Calu3 (cell line): ENCODE measurements at places on chromosomes 12 and 14.

- no peak overlapping the region for H3K27ac ChIP-seq
- DNase-seq: no peak
- no peak overlapping the region for H3K4me3 ChIP-seq
- H3K36me3 ChIP-seq: no peaks in the 10 kb centered on the region
- H3K27me3 ChIP-seq: no peaks in the 10 kb centered on the region
- H3K4me1 ChIP-seq: no peaks in the 10 kb centered on the region
These were observed 408.9 kb downstream of the SOX5 start for GRCh38 chr12:23540572-23540971.

GRCh38 chr14:30885840-30886740 lies 11.7 kb downstream of the COCH start:
- DNase-seq: no peak
- no peak overlapping the region for H3K27ac ChIP-seq
- H3K36me3 ChIP-seq: peaks cover 20% of the 10 kb centered on the region
- H3K4me1 ChIP-seq: no peaks in the 10 kb centered on the region

DNA sequence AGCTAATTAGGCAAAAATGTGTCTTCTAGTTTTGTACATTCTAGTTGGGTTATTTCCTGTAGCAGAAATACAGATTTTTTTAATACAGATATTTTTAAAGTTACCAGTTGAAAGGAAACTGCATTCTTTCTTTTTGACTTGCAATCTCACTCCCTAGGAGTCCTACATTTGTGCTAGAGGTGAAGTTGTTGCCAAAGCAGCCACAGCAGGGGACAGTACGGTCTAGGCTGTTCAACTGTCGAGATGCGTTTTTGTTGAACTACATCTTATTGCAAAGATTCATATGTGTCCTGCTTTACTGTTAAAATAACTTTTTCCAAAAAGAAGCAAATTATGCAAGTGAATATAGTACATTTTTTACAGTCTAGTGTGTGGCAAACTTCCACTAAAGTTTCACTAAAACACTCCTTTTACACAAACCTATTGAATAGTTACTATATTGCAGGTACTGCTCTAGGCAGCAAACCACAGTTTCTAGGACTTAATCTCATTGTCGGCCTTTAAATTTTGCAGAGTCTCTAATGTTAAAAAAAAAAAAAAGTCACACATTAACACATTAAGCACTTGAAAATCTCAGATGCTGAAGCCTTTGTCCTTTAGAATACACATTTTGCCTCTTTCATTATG lies 30.2 kb upstream of the SRGAP1 start:
- no peak overlapping the region for H3K27ac ChIP-seq
- H3K4me3 ChIP-seq: no peak overlapping the region
- H3K27me3 ChIP-seq: no peaks in the 10 kb centered on the region
- no peaks in the 10 kb centered on the region for H3K36me3 ChIP-seq
- H3K4me1 ChIP-seq: no peaks in the 10 kb centered on the region

- no peak overlapping the region for H3K27ac ChIP-seq
- no peak overlapping the region for H3K4me3 ChIP-seq
- H3K27me3 ChIP-seq: no peaks in the 10 kb centered on the region
- H3K36me3 ChIP-seq: no peaks in the 10 kb centered on the region
These were observed 39.3 kb downstream of the CCDC177 start for GRCh38 chr14:69535230-69535848.
